ENCODE measurements at places on chromosomes 2 and 18.
A peak's percentile ranks its signal among the peaks of the same experiment; 100 is the strongest.

DNA sequence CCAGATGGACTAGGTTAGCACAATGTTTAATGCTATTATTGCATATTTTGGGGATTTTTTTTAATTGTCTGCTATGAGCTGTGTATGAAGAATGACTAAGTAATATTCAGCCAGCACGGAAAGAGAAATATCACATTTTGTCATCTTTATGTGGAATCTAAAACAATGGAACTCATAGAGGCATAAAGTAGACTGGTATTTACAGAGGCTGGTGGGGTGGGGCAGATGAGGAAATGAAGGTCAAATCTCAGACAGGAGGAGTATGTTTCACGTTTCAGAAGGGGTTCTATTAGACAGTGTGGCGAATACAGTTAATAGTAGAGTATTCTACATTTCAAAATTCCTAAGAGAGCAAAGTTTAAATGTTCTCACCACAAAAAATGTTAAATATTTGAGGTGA lies 4.7 kb downstream of the CDH19 start:
- no peak for DNase-seq

DNA sequence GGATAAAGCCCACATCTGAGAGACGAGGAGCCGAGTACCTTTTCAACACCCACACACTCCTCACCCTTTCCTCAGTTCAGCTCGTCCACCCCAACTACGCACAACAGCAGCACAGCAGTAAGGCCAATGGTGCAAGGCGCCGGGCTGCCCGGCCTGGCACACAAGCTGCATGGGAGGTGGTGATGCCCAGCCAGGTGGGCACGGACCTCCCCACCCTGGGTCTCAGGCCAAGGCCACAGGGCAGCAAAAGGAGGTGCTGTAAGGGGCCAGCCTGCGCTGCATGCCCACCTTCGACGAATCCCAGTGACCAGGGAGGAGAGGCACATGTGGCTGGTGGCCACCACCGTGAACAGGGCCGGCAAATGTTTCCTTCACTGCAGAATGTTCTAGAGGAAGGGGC lies 36.5 kb upstream of the MLPH start:
- DNase-seq, result no peak

- no peak for DNase-seq
Measured at GRCh38 chr2:173835726-173836125, 129.4 kb downstream of the SP3 start.

DNA sequence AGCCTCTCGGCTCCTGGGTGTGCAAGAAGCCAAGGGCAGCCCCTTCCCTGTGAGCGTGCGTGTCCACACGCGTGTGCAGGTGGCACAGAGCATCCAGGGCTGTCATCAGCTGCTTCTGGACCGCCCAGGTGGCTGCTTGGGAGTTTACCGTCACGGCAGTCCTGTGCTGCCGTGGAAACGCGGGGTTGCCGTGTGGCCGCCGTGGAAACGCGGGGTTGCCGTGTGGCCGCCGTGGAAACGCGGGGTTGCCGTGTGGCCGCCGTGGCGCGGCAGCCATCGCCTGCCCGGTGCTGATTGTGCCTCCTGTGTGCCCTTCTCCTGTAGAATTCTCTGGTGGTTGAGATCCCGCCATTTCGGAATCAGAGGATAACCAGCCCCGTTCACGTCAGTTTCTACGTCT lies 71.4 kb downstream of the NFATC1 start:
- no peak for DNase-seq

DNA sequence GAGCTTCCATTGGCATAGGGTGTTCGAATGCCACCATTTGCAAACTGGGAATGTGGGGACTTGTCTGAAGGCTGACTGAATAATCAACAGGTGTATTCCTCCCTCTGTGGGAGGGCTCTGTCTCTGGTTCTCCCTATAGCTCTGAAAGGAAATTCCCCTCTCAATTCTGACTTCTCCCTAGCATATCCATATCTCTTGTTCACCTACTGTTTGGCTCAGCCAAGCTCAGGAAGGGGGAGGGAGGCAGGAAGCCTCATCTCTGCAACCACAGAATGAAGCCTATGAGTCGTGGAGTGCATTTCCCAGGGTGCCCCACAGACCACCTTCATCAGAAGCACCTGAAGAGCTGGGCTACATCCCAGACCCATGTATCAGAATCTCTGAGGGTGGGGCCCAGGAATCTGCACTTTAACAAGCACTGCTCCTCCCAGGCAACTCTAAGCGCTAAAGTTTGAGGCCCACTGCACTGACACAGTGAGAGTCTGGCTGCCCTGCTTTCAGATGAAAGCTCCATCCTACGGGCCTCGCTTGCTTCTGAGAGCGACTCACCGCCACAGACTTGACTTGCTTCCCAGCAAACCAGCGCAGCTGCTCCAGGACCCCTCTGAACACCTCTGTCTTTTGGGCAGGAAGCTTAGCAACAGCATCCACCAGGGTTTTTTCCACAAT lies 32.0 kb downstream of the XDH start:
- DNase-seq, result no peak

- no peak for DNase-seq
Measured at GRCh38 chr2:20509770-20510490, 63.1 kb downstream of the RHOB start.

DNA sequence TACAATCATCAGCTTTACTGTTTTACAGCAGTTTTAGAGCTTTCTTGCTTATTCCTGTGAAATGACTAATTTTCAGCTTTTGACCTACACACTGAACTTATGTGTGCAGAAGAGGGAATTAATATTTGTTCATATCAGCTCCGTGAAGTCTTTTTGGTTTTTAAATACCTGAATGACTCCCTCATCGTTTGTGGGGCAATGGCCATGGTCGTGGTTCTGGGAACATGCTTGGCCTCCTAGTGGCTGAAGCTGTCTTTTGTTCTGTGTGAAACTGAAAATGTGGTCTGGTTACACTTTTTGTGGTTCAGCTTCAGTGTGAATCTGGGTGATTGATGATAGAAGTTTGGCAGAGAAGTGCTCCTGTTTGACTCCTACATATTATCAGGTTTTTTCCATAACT lies 408.1 kb downstream of the THSD7B start:
- no peak for DNase-seq

DNA sequence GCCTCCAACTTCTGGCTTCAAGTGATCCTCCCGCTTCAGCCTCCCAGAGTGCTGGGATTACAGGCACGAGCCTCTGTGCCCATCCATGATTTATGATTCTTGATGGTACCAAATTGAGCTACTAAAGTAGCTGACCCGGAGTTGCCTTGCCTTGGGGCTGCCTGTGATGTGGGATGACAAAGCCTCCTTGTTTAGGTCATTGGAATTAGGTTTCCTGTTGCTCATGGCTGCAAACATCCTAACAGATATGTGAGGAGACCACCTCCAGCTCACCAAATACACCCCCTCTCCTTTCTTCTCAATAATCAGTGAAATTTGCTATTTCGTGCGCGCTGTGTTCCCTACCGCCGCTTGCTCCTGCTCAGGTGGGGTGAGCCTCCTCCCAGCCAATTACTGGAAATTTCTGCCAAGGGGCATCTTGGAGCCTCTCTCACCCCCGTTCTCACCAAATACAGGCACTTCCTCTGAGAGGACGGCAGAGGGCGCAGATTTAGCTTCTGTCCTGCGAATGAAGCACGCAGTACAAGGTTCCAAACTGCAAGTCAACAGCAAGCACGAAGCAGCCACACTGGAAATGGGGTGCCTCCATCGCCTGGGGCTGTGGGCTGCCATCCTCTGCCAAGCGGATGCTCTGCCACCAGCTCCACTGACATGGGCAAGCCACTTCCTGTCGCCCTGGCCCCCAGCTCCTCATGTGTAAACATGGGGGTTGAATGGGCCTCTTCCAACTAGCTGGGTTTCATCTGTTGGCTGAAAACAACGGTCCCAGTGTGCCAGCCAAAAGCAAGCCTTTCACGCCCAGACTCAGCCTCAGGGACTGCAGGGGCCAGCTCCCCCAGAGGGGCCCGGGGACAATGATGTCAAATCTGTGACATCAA lies 71.7 kb downstream of the NCAPH start:
- DNase-seq, result peak; percentile 94

GRCh38 chr2:238776003-238776760 lies 71.7 kb upstream of the TWIST2 start:
- DNase-seq, result no peak

DNA sequence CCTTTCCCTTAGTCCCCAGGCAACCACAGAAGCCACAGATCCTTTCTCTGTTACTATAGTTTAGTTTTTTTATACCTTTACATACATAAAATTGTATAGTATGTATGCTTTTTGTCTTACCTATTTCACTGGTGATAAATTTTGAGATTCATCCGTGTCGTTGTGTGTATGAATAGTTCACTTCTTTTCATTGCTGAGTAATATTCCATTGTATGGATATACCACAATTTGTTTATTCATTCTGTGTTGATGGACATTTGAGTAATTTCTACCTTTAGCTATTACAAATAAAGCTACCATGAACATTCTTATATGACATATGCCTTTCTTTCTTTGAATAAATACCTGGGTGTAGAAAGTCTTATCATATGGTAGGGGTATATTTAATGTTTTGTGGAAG lies 102.8 kb upstream of the CERS6 start:
- no peak for DNase-seq

- DNase-seq, result no peak
Measured at GRCh38 chr2:195779491-195779890, 122.5 kb downstream of the SLC39A10 start.

- DNase-seq, result no peak
Measured at GRCh38 chr2:177746358-177746757, 326.2 kb downstream of the PDE11A start.

- no peak for DNase-seq
Measured at GRCh38 chr18:63808125-63808524, 32.9 kb downstream of the SERPINB7 start.

DNA sequence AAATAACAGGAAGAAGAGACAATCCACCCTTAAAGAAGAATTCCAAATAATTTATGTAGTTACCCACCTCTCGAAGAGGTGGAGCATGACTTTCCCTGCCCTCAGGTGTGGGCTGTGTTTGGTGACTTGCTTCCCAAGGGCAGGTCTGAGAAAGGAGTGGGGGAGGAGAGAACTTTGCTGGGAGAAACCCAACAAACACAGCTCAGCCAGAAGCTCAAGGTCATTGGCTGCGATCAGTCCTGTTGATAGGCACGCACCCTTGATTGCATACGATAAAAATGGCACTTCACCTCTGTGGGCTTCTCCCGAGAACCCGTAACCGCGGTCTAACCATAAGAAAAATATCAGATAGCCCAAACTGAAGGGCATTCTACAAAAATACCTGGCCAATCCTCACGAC lies 157.5 kb upstream of the ID2 start:
- no peak for DNase-seq

DNA sequence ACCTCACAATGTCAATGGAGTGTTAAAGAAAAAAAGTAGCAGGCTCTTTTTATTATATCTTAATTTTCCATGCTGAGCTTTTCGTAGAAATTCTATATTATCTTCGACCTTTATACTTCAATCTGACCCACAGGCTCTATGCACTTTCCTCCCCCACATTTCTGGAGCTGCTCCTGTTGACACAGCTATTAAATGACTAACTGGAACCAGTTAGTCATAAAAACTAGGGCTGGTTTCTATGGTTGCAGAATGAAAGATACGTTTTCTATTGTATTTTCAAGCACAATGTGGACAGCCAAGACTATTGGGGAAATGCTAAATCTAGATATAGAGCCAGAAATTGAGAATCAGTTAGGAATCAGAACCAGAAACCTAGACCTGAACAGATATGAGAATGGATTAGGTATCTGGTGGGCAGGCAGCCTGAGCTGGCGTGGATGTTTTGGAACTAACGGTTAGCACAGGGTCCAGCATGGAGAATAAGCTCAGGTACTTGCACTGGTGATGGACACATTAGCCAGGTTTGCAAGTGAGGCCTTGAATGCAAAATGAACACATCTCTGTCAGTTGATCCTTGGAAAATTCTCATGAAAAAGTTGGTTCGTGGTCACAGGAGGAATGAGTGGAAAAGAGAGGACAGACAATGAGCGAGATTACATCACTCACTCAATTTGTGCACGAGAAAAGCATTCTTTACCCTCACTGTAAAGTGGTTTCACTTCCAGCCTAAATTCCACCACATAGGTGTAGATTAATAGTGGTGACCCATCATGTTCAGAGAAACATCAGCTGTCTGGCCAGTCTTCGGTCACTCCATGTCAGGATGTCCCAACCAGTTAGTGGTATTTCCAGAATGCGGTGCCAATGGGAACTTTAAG lies 144.6 kb upstream of the EPHA4 start:
- no peak for DNase-seq

DNA sequence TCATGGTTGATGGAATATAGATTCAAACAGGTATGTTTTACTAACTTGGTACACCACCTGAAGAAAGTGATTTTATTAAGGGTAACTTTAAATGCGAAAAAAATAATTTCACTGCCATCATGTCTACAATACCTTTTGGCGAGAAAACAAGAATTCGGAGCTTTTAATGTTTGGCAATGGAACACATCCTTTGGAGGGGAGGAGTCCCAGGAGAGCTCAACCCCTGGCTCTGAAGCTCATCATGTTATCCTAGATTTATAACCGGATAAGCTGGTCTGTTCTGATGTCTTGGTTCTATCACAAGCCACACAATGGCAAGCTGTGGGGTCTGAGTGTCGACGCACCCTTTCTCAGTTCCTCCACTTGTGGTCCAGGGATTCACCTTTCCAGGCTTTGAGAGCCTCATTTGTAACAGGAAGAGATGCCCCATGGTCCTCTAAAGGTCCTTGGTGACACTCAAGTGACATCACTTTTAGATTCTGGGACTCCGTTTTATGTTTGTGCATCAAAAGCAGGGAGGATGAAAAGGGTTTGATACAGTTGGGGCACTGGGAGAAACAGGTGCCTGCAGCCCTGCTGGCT lies 172.7 kb downstream of the BCL2 start:
- no peak for DNase-seq

- DNase-seq, result peak; percentile 78
Measured at GRCh38 chr18:63119647-63120046, 199.9 kb downstream of the BCL2 start.

DNA sequence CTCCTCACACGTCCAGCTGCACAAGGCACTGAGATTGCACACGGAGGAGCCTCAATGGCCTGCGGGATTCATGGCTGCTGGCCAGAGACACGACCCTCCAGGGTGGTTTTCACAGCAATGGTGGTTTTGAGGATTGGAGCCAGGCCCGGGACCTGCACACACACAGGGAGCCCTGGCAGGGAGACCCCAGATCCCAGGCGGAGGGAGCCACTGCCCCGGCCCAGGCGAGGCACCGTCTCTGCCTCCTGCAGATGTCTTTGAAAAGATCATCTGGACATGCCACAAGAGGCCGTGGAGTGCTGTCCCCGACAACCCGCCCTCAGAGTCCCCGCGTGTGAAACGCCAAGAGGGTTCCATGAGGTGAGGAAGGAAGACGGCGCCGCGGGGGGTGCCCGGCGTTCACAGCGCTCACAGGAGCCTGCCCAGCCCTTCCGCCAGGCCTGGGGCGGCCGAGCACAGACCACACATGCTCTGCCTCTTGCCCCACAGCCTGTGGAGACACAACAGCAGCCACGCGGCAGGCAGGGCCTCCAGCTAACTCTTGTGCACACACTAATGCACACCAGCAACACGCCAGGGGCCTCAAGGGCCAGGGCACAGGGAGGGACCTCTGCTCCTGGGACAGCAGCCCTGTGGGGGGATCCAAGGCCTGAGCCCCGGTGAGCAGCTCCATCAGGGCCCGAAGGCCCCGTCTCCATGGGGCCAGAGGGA lies 72.8 kb upstream of the CTDP1 start:
- DNase-seq, result no peak

- no peak for DNase-seq
Measured at GRCh38 chr2:237568121-237568660, 1.8 kb downstream of the PRLH start.

GRCh38 chr18:50196261-50196660 lies 1.3 kb upstream of the MYO5B start:
- DNase-seq, result no peak
